Glomerular endothelial cell (primary cell): ENCODE measurements at places on chromosomes 1 and 21. TPM values are rescaled to one million over a fixed set of nuclear protein-coding genes. Genes with fewer than 3 reads are reported as not detected.

DNA sequence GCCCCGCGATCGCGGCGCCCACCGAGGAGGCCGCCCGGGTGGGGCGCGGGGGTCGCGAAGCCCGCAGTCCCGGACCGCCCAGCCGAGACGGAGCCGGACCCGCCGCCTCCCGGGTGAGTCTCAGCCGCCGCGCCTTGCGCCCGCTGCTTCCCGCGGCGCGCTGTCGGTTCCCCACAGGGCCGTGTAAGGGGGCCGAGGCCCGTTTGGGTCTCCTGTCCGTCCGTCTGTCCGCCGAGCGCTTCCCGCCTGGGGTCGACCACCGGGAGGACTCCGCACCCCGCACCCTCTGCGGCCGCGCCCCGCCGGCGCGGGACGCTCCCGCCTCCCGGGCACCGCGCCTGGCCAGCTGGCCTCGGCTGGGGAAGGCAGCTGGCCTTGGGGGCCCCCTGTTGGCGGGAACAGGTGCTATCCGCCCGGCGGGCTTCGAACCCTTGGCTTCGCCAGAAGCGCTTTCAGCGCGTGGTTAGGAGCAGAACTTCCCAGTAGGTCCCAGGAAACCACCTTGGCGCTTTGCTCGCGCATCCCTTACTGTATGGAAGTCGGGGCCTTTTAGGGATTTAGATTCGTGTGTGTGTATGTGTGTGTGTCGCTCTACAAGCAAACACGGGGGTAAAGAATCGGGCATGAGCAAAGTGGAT, 414 bp downstream of the TMEM51 start:
- DNase-seq, result no peak

The KAZN gene
- 4.9 and 6.9 TPM in 2 replicates for total RNA-seq

- DNase-seq, result no peak
These were observed 665.7 kb downstream of the MRPL39 start for GRCh38 chr21:24941316-24942185.

DNA sequence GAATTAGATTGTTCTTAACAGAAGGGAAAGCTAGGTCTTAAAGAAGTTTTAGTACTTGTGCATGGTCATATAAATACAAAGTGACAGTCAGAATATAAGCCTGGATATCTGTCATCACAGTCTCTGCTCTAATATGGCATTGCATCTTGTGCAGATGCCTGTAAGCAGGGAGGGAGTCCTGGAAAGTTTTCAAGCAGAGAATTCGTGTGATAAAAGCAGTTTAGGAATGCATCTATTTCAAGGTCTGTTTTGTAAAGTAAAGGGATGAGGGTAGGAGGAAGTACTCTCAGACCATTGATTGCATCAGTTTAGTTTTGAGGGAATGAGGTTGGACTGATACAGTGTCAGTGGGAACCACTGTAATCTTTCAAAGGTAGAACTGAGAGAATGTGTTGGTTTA, 30.6 kb downstream of the IARS2 start:
- DNase-seq, result no peak

- no peak for DNase-seq
These were observed 20.6 kb downstream of the ABCB10 start for GRCh38 chr1:229537894-229538293.

GRCh38 chr1:168585937-168586336, 9.5 kb downstream of the XCL1 start:
- DNase-seq, result no peak

- DNase-seq, result no peak
These were observed 2.3 kb upstream of the RUNX1 start for GRCh38 chr21:35051287-35051818.

The IFNLR1 gene
- total RNA-seq, result 0.39 and 0.41 TPM in 2 replicates

DNA sequence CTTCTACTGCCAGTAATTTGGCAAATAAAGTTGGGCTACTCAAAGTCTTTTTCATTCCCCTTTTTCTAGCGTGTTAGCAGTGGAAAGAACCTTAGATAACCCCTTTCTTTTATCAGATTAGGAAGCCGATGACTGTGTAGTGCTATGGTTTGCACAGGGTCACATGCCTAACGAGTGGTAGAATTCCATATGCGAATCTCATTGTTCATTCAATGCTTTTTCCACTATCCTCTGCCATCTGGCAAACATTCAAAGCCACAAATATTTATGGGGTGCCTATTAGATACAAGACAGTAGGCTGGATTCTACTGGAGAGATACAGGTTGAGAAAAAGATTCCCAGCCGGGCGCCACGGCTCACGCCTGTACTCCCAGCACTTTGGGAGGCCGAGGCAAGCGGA, 14.9 kb upstream of the IER5 start:
- DNase-seq, result no peak

The SYT14 gene
- total RNA-seq, result 1.8 and 8.7 TPM in 2 replicates

The IFI6 gene
- 32.6 and 277 TPM in 2 replicates for total RNA-seq

The GPR52 gene
- total RNA-seq, result 2.9 TPM in 1 of 2 replicates, not detected in the other

DNA sequence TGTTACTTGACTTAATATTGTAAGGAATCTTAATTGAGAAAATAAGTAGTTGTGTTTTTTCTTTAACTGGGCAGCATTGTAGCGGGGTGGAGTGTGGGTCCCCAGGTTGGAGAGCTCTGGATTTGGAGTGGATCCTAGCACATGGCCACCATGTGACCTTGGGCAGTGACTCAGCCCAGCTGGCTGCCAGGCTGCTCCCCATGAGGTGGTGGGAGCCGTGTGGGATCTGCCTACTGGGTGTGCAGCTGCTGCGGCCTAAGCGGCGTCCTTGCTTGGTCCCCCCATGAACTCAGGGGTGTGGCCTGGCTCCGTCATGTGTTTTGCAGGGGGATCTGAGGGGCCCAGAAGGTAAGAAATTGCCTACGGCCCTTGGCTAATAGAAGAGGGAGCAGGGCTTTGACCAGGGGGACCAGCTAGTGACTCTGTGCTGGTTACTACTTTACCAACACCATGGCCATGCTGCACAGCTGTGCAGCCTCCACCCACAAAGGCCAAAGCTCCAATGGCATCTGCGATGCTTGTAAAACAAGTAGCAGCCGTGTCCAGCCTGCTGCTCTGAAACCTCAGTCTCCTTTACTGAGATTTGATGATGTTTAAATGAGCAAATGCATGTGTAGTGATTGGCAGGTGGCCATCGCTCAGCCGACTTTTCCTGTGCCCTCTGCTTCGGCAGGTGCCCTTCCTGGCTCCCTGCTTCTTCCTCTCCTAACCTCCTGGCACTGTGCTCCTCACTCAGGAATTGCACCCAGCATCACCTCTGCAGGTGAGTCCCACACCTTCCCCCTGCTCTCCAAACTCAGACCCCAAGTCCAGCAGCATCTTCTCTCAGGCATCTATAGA, 68.3 kb downstream of the ADARB1 start:
- no peak for DNase-seq

The LRRC3 gene
- 9.8 and 10.4 TPM in 2 replicates for total RNA-seq

DNA sequence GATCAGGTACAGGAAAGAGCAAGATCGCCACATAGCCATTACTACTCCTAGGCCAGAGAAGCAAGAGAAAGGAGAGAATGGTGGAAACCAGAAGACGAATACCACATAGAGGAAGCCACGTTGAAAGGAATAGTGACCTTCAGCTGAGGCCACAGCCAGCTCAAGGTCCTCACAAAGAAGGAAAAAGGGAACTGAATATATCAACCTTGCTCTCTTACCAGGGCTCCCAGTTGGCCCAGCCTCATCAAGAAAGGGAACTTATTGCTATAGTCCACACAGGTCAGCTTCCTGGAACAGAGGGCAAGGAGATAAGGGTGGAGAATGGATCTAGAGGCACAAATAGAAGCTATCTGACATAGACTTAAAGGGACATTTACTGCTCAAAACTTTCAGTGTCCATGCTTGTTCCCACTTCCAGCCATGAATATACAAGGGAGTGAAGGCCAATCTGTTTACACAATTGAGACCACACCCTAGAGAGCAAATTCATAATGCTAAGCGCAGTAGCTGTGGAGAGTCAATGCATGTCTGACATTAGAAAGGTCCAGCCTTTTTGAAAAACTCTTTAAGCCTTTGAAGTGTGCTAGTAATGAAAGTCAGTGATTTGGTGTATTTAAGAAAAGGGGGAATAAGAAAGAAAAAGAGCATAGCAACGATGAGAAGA, 120.7 kb upstream of the ZC3H11B start:
- no peak for DNase-seq
